ENCODE measurements at places on chromosomes 5 and 9.
A peak's percentile ranks its signal among the peaks of the same experiment; 100 is the strongest.

DNA sequence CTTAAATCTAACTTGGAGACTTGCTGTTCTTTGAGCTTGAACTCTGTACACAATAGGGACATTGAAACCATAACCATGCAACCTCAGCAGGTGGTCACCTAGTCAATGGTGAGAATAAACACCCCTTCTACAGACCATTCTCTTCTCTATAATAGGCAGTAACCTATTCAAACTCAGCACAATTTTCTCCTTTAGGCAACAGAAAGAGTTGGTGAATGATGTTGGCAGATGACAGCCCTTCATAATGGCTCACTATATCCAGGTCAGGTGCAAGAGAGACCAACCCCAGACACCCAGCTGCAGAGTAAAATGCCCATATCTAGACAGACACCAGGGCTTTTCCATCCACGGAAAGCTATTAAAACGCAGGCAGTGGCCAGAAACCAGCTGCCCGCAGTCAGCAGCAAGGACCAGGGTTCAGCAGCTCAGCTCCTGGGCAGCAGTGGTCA lies 106.7 kb downstream of the SERINC5 start:
- no peak for DNase-seq

DNA sequence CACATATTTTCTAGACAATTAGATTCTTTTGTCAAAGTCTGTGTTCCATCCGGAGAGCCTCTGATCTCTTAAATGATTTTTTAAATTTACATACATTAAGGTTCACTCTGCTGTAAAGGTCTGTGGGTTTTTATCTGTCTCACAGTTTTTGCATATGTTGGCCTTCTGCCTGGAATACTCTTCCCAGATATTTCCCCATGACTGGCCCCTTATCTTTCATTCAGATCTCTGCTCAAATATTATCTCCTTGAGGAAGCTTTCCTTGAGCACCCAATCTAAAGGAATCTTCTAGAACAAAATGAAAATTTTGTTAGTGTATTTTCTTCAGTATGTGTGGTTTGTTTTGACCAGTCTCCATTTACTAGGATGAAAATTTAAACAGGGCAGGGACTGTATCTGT lies 26.3 kb downstream of the FAF2 start:
- peak; percentile 70 for DNase-seq

DNA sequence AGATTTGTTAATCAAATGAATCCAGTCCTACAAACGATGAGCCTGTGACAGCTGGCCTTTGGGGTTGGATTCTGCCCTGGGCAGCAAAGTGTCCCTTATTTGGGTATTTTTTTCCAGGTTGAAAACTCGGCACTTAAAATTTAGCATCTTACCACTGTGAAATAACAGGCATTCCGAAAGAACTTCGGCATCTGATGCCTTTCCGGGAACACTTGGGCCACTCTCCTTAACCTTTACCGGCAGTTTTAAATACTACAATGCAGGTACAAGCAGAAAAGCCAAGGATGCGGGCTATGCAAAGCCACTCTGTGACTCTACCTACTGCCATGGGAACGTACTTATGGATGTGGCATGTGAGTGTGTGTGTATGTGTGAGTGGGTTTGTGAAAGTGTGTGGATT lies 1.0 kb upstream of the RASGRF2 start:
- DNase-seq, result no peak

- peak; percentile 63 for DNase-seq
These were observed 60.7 kb downstream of the PRRT1B start for GRCh38 chr9:131605770-131606590.

- peak; percentile 43 for DNase-seq
These were observed 52.4 kb downstream of the ANKH start for GRCh38 chr5:14818931-14819790.

- no peak for DNase-seq
These were observed 101.0 kb downstream of the USP20 start for GRCh38 chr9:129936222-129936621.

- no peak for DNase-seq
These were observed 952.2 kb upstream of the WWC1 start for GRCh38 chr5:167339205-167339604.

DNA sequence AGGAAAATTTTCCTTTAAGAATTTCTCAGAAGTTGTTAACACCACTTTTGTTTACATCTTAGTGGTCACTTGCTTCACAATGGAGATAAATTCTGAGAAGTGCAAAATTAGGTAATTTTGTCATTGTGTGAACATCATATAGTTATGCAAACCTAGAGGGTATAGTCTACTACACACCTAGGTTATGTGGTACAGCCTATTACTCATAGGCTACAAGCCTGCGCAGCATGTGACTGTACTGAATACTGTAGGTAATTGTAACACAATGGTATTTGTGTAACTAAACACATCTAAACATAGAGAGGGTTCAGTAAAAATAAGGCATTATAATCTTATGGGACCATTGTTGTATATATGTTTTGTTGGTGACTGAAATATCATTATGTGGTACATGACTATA lies 388.7 kb upstream of the POU5F2 start:
- DNase-seq, result no peak

DNA sequence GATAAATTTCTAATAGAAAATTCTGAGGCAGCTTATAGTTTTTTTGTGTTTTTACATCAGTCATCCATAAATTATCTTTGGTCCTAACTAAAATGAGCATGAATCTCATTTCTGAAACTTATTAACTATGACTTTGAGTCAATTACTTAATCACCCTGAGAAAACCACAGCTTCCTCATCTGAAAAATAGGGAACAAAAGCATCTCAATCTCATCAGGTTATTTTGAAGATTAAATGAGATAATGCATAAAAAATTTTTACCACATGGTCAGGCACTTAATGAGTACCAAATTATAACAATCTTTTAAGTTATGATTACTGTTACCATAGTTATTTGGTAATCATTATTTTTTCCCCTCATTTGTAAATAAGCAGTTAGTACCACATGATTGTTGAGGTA lies 279.1 kb downstream of the MAST4 start:
- DNase-seq, result no peak

GRCh38 chr5:167008705-167009104 lies 1282.7 kb upstream of the WWC1 start:
- no peak for DNase-seq

DNA sequence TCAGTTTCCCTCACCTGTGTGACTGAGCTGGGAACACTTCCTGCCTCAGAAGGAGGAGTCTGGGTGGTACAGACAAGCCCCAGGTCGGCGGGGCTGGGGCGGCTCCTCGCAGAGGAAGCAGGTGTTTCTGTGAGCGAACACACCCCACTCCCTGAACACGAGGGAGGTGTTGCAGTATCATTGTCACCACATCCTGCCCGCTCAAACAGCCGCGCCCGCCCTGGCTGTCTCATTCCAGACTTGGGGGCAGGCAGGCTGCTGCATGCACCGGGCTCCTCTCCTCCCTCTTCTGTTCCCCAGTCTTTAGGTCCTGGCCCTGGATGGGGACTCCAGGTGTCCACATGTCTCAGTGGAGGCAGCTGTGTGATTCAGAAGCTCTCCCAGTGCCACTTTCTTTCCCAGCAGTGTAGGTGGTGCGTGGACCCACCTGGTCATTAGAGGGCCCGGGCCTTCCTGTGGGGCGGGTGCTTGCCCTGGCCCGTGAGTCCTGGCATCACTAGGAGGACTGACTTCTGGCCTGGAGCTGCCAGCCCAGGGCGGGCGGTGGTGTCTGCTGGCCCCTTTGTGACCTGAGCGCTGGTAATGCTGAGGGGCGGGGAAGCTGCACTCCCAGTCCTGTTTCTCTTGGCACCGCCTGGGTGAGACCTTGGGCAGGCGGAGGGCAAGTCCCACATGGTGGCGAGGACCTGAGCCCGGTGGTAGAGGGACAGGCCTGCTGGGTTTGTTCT lies 18.3 kb upstream of the PHYHD1 start:
- no peak for DNase-seq

- no peak for DNase-seq
These were observed 124.2 kb upstream of the CCDC152 start for GRCh38 chr5:42632354-42632900.

GRCh38 chr5:14197056-14197455 lies 53.9 kb downstream of the TRIO start:
- DNase-seq, result no peak

- DNase-seq, result no peak
These were observed 8.9 kb upstream of the SLC25A48 start for GRCh38 chr5:135825373-135826220.

- DNase-seq, result no peak
These were observed 100.0 kb downstream of the BASP1 start for GRCh38 chr5:17317473-17317872.

GRCh38 chr5:86983208-86983607 lies 284.5 kb upstream of the RASA1 start:
- DNase-seq, result no peak

DNA sequence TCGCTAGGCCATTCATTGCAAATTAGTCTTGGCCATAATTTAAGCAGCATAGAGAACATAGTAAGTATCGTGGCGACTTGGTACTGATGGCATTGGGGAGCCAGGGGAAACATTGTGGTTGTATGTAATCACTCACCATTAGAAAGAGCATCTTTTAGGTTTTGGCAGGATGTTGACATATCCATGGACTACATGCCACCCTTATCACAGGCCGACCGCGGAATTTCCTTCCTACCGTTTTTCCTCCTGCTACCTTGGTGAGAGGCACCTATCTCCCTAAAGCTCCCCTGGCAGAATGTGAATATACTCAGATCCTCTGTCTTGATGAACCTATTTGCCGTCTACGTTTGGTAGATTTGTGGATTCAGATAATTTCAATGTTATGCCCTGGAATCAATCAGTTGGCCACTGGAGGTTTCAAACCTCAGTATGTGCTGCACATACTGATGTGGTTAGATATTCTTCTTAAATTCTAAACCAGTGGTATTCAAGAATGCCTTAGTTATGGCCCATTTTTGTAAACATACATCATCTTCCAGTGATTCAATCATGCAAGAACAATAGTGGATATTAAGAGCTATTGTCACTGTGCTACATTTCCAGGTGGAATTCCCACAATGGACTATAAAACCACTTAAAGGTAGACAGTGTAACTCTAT lies 271.0 kb upstream of the HAPLN1 start:
- peak; percentile 43 for DNase-seq

DNA sequence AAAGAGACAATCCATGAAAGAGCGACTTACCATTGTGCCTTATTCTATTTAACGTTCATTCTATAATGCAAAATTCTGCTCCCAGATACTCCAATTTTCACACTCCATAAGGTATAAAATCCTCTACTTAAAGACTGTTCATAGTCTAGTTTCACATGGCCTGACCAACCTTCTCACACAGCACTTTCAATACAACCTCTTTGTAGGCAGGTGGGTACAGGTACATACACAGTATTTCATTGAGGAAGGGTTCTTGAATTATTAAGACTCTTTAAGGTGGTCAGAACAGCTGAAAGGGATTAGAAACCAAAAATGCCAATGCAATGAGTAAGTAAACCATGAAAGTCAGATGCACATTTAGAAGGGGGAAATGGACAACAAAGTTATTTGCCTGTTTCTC lies 352.0 kb downstream of the PARP8 start:
- DNase-seq, result no peak

- no peak for DNase-seq
These were observed 567.5 kb downstream of the ELAVL2 start for GRCh38 chr9:23258569-23258968.

GRCh38 chr5:73789851-73790281 lies 163.9 kb downstream of the ARHGEF28 start:
- no peak for DNase-seq

DNA sequence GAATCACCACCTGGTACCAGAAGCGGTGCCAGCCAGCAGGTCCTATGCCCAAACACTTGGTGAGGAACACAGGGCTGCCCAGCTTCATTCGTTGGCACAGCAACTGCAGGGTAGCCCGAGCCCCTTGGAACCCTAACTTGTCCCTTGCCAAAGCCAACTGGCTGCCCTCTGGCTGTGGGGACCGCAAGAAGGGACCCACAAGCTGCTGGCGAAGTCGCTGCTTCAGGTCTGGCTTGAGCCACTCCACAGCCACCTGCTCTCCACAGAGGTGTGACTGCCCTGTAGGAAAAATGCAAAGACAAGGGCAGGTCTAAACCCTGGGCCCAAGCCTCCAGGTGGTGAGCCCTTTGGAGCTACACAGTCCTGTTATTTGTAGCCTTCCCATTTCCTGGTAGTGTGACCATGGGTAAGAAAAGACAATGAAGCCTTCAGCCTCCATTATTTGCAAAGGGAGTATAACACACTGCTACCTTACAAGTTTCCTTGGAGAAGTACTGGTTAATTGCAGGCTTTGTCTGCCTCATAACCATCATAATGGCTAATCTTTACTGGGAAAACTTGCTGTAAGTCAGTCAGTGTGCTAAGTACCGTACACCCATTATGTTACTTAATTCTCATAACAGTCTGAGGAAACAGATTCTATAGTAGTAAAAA lies 1.8 kb downstream of the DND1 start:
- DNase-seq, result no peak

GRCh38 chr5:1445313-1445688 lies at the start of gene SLC6A3:
Gene SLC6A3, minus strand, starts transcription at chr5:1445440. Its CDS starts 2,243 bp downstream, at chr5:1443197.
- no peak for DNase-seq

DNA sequence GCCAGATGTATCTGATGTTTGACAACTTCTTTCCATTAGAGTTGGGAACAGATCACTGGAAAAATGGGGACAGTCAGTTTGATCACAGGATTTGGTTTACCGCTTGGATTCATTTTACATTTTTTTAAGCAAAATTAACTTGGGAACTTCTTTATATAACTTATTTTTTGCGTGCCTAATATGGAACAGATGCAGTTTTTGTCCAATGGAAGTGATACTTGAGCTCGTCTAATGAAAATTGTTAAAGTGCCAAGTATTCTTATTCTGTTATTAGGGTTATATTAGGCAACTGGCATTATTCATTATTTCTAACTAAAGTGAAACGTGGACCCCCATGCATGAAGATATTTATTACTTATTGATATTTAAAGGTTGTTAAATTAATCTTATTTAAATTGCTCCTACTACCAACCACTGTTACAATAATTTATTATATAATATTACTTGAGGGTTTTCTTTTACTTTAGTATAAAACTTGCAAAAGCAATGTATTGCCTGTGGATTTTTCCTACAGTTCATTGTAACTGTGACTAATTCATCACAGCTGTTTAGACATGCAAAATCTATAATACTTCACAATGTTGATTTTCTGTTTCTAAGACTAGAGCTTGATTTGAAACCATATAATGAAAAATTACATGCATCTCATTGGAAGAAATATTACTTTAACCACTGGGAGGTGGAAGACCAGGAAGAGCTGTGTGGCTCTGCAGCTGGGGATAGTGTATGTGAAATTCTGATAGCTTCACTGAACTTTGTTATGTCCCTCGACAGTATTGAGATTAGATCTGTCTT lies 787.3 kb upstream of the WWC1 start:
- DNase-seq, result no peak

DNA sequence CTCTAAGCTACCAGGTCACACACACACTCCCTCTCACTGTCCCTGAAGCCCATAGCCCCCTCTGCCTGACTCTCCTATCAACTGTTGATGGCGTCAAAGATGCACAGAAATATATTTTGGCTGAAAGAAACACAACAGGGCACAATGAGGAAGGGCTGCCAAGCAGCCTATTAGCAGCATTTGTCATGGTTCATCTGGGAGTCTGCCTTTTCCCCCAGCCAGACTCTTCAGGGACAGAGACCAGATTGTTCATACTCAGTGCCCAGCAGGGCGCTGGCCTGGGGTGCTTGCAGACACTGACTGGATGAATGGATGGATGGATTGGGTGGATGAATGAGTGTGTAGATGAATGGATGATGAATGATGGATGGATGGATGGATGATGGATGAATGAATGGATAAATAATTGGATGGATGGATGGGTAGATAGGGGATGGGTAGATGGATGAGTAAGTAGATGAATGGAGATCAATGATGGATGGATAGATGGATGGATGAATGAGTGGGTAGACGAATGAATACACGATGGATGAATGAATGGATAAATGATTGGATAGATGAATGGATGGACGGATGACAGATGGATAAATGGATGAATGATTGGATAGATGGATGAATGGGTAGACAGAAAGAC lies 90.5 kb downstream of the ADAMTS2 start:
- DNase-seq, result no peak
